Neuronal stem cell (in vitro differentiated cells): ENCODE measurements at places on chromosomes 4 and X.

DNA sequence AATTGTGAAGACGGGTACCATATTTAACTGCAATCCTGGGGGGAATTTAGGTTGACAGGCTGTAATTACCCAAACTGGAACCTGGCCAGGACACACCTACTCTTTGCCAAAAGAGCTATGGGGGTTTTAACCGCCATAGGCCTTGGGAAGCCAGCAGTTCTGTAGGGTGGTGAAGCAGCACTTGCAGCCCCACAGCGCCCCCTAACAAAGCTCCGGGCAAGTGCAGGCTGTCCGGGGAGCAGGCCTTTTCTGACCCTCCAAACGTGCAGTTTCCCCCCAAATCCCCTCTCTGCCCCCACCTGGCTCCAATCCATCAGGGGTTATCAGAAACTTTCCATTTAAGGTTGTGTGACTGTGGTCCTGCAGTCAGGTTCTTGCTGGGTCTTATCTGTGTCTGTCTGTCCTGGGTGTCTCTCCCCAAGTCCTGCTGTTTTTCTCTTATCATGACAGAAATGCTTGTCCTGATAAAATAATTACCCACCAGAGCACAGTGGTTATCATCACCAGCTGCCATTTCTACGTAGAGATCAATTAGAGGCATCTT is 350.9 kb downstream of the MID1IP1 start:
- peak; percentile 18 for DNase-seq

DNA sequence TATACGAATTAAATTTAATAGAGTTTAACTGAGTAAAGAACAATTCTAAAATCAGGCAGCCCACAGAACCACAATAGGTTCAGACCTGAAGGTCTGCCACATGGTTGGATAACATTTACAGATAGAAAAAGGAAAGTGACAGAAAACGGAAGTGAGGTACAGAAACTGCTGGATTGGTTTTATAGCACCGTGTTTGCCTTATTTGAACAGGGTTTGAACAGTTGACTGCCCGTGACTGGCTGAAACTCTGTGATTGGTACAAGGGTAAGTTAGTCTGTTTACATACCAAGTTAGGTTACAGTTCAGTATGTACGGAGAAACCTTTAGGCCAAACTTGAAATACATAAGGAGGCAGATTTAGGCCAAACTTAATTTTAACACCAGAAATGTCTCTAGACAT is 64.1 kb upstream of the ATXN3L start:
- DNase-seq, result no peak

DNA sequence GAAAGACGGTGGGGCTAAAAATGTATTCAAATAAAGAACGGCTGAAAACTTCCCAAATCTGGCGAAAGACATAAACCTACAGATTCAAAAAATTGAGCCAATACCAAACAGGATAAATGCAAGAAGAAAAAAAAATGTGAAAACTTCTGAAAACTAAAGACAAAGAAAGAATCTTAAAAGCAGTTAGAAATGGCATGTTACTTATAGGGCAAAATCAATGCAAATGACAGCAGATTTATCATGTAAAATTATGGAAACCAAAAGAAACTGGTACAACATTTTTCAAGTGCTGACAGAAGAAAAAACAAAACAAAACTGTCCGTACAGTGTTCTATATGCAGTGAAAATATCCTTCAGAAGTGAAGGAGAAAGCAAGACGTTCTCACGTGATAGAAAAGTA is 239.0 kb downstream of the PDGFC start:
- no peak for DNase-seq

- DNase-seq, result no peak
These were observed 41.1 kb upstream of the FAM9C start for GRCh38 chrX:13085526-13085925.

GRCh38 chr4:169098054-169098497 is 88.0 kb upstream of the CBR4 start:
- DNase-seq, result no peak

GRCh38 chr4:153486281-153487151 is 20.4 kb downstream of the TMEM131L start:
- no peak for DNase-seq

- DNase-seq, result no peak
These were observed 61.0 kb downstream of the CHRNA9 start for GRCh38 chr4:40395908-40396793.

DNA sequence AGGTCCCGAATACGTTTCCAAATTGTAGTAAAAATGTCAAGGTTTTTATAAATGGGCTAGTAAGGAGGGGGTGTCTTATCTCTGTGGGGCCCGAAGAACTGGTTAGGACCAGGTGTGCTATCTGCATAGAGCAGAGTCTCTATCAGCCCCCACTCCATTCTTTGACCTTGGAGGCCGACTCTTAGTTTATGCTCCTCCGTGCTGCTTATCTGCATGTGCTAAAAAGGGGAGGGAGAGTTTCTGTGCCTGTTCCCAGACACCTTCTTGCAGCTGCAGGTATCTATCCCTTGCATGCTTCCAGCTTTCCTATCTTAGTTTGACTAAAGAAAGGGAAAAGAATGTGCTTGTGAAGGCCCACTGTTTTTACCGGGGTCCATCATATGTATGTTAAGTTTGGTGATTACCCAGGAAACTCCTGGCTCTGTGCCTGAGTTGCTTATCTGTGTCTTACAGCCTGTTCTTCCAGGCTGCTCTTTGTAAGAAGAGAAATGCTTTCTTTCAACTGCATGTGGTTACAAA is 28.6 kb upstream of the NAF1 start:
- DNase-seq, result no peak

- no peak for DNase-seq
These were observed 2.6 kb downstream of the FLNA start for GRCh38 chrX:154371789-154372300.

- DNase-seq, result no peak
These were observed 63.5 kb downstream of the NELFA start for GRCh38 chr4:1945124-1945895.

DNA sequence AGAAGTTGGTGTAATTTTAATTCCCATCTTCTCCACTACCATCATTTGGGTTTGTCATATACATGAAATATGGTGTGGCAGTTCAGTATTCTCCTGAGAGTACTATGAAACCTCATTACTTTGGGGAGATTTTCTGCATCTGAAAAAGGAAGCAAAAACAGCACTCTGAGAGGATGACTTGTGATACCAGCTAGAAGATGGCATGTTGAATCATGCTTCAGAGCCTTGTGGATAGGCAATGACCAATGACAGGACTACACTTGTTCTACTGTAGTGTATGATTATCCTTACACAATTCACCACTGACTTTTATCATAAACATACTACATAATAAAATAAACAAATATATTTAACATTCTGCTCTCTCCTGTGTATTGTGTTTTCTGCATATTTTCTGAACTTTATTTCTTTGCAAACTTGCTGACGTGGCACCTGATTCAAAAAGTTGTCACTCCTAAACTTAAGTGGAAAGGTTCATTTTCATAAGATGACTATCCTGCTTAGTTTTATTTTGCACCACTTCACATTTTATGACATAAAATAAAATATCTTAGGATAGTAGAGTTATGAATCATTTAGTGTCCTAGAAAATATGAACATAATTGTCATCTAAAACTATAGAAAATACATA is 991.3 kb downstream of the FSTL5 start:
- DNase-seq, result no peak

GRCh38 chrX:15977644-15978043 is 123.0 kb upstream of the AP1S2 start:
- DNase-seq, result no peak
